ENCODE measurements at places on chromosomes 5 and 9. TPM values are rescaled to one million over a fixed set of nuclear protein-coding genes. Genes with fewer than 3 reads are reported as not detected.

GRCh38 chr9:111924281-111924680 is 27.7 kb downstream of the UGCG start:
- no peak for DNase-seq

The GKAP1 gene
- 6.1 TPM for polyA plus RNA-seq

The NR4A3 gene
- polyA plus RNA-seq = 1.4 TPM

The FGD3 gene
- 0.18 TPM for polyA plus RNA-seq

GRCh38 chr5:97105501-97106215 is 36.8 kb downstream of the LIX1 start:
- no peak for DNase-seq

The PCDHGB7 gene
- 0.03 TPM for polyA plus RNA-seq

DNA sequence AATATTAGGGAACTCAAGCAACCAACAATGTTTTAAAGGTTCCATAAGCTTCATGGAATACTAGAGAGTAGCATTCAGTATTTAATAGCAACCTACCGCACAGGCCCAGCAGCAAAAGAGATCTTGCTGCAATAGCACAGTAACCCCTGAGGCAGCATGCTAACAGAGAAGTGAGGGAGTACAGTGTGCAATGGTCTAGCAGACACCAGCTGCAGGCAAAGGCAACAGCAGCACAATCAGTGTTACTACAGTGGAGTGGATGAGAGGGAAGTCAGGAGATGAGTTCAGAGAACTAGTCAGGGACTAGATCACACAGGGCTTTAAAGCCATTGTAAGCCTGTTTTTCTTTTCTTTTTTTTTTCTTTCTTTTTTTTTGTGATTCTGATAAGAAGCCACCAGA is 2.8 kb downstream of the TICAM2 start:
- DNase-seq = no peak

The HAVCR1 gene
- 103 TPM for polyA plus RNA-seq
